ENCODE measurements at places on chromosomes 3 and 15.

- DNase-seq: peak; percentile 10
These were observed 28.4 kb upstream of the SLC2A2 start for GRCh38 chr3:171054921-171055320.

- DNase-seq: peak; percentile 65
These were observed 258.8 kb downstream of the PLOD2 start for GRCh38 chr3:145902166-145902565.

GRCh38 chr3:185152410-185153170 is at the start of gene C3orf70:
Gene C3orf70, minus strand, starts transcription at chr3:185153060. Its CDS starts 237 bp downstream, at chr3:185152823.
- DNase-seq: peak; percentile 49

GRCh38 chr3:25007974-25008658 is 419.9 kb upstream of the RARB start:
- DNase-seq: peak; percentile 59

DNA sequence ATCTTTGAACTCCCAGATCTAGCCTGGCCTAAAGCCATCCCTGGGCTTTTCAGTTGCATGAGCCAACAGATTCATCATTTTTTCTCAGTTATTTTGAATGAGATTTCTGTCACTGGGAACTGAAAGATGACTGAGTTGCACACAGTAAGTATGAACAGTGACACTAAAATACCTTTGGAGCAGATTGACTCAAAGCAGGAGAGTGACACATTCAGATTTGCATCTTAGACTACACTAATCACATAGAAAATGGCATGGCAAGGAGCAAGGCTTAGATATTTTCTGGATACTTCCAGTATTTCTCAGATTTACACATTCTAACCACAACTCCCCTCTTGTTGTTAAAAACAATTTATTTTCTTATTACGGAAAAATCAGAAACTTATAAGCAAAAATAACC is 32.8 kb downstream of the SEC62 start:
- no peak for DNase-seq

- DNase-seq: no peak
These were observed 135.0 kb upstream of the ONECUT1 start for GRCh38 chr15:52925130-52925529.

DNA sequence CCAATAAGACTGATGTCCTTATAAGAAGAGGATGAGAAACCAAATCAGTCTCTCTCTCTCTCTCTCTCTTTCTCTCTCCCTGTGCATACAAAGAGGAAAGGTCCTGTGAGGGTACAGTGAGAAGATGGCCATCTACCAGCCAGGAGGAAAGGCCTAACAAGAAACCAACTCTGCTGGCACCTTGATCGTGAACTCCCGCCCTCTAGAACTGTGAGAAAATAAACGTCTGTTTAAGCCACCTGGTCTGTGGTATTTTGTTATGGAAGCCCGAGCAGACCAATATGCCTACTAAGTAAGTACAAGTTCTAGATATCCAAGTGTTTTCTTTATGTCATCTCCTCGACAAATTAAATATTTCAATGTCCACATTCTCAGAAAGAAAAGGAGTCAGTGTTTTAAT is 44.9 kb upstream of the TMC3 start:
- DNase-seq: no peak

DNA sequence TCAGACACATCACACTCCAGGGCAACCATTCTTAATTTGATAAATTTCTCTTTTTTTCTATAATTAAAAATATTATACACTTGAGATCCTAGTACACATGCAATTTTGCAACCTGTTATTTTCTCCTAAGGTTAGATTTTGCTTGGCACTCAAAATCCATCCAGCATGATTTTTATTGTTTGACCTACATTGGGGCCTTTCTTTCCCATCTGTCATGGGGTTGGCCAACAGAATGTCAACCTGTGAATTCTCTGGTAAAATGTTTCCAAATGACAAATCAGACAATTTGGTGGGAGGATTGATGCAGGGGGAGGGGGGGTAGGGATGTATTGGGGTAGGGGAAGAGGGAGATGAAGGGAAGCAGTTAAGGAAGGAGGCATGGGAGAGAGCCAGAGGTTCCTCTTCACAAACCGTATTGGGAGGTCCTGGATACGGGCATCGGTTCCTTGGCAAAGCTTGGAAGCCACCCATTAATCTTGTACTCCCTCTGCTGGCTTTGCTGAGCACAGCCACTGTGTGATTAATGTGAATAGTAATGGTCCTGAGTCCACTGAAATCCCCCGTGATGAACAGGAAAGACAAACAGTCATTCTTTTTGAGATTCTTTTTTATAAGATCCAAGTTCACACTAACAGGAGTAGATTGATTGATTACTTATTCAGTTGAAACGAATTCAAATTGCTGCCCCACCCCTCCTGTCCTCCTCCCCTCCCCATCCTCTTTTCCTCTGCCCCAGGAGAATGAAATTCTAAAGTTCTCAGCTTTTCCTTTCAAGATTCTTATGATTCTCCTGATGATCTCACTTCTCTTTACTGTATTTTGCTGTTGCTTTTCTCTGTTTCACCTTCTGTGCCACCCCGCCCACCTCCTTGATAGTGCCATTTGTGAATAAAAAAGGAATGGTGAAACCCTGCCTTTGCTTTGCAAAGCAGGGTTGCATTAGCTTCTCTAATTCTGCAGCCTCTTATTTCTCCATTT is 82.2 kb upstream of the SLC25A26 start:
- peak; percentile 48 for DNase-seq

- peak; percentile 44 for DNase-seq
These were observed 187.2 kb downstream of the CADPS start for GRCh38 chr3:62688050-62688449.

GRCh38 chr15:52421029-52421428 is 107.7 kb downstream of the MYO5A start:
- DNase-seq: no peak

- DNase-seq: no peak
These were observed 9.3 kb downstream of the GLDN start for GRCh38 chr15:51350723-51351122.

- DNase-seq: no peak
These were observed 35.4 kb downstream of the CCDC191 start for GRCh38 chr3:114020907-114021306.

DNA sequence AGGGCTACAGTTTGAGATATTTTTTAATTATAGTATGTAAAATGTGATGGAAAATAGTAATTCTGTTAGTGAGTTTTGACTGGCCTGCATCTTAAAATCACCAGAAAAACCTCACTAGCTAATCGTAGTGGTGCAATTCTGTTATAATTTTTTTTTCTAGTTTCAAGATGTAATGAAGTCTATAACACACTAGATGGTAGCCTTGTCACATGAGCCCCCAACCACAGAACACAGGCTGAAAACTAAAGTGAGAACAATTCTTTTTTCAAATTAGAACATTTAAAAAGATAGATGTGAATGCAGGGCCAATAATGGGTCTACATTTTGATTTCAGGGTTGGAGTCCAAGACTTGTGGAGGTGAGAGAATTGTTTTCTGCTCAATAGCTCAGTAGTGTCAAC is 83.3 kb upstream of the KCNH8 start:
- no peak for DNase-seq

GRCh38 chr3:47872916-47873315 is 70.0 kb downstream of the DHX30 start:
- no peak for DNase-seq

- DNase-seq: no peak
These were observed 108.2 kb downstream of the TP63 start for GRCh38 chr3:189739378-189739777.

GRCh38 chr15:62046078-62046743 is 14.0 kb downstream of the VPS13C start:
- no peak for DNase-seq

DNA sequence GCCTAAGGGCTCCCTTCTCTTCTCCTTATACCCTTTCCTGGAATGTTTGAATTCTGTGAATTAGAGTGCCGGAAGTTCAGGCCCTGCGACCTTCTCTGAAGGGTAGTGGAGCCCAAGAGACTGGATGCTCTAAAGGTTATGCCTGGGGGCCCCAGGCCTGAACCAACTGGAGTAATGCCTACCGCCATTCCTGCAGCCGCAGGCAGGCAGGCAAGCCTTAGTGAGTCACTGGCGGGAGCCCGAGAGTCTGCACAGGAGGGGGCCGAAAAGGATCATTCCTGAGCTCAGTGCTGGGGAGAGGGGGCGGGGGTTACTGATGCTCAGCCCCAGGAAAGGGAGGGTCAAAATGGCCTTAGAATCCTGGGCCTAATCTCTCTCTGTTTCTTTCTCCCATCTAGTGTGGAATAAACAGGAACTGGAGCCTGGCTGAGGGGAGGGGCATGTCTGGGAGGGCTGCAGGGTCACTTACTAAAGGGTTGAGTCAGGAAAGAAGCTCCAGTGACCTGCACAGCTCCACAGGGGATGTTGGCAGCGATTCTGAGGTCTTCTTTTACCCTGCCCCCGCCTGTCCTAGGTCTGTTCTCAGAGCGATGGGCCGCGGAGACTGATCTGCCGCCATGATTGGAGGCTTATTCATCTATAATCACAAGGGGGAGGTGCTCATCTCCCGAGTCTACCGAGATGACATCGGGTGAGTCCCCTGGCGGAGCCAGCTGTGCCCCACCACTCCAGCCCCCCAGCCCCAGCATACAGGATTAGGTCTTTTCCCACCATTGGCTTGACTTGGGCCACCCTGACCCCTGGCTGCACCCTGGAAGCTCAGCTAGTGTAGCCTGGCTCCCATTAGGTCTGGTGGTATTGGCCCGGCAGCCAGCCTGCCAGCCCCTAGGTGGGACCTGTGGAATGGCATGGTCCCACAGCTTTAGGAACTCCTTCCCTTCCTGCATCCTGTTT is 2.0 kb downstream of the AP2M1 start:
- DNase-seq: peak; percentile 90

GRCh38 chr3:48370333-48370713 is 1.7 kb upstream of the FBXW12 start:
- no peak for DNase-seq

DNA sequence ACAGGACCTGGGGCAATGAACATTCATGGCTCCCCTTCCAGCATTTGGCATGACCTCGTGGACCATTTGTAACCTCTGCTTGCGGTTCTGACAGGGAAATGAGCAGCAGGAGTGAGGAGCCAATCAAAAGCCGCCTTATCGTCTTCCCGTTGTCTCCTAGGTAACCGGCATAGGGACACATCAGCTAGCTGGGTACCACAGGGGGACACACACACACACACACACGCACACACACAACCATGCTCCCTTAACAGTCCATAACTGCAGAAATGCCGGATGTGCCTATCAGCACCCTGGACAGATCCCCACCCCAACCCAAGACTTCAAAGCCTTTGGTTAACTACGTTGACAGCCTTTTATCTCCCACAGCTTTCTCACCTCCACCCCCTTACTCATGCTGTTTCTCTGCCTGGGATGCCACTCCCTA is 53.4 kb upstream of the CCDC174 start:
- peak; percentile 28 for DNase-seq

DNA sequence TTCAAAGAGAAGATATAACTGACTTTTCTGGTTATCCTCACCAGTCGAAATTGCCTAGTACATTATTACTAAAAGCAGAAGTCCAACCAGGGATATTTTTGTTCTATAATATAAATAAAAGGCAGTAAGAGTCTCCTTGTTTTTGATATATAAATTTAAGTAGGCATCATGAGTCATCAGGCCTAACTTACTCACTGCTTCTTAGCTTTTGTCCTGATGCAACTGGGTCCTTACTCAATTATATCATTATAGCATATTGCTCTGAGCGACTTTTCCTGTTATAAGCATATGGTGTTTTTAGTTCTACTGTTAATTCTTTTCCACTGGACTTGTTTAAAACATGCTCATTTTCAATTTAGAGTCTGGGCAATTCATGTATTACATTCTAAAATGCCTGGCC is 910.1 kb downstream of the MCTP2 start:
- peak; percentile 26 for DNase-seq

DNA sequence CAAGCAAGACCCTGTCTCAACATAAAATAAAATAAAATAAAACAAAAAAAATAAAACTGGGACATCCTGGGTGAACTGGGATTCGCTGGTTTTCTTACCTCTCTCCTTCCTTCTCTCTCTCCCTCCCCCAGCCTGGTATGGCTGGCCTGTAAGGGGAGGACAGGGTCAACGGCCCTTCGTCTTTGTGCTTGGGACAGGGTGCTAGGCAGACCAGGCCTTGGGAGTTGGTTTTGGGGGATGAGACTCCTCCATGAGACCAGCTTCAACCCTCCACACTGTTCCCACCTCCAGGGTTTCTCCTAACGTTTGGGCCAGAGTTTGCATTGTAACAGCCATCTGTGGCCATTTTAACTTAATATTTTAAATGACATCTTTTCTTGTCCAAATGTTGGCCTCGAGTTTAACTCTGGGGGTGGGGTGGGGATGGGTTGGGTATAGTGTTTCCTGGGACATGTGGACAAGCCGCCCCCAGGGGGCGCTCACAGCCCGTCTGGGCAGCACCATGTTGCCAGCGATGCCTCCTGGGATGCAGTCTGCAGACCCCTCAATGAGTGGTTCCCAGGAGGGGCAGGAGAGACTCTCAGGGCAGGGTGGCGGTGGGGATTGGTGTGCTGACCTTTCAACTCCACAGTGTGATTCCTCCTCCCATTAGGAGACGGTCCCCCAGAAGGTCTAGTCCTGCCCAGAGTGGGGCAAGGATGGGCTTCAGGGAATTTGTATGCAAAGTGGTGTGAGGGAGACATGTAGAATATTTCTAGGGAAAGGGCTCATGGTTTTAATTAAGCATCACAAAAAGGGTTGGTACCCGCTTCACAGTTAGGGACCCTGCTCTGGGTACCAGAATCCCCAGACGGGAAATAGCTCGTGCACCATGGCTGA is 37.7 kb upstream of the LCTL start:
- no peak for DNase-seq

DNA sequence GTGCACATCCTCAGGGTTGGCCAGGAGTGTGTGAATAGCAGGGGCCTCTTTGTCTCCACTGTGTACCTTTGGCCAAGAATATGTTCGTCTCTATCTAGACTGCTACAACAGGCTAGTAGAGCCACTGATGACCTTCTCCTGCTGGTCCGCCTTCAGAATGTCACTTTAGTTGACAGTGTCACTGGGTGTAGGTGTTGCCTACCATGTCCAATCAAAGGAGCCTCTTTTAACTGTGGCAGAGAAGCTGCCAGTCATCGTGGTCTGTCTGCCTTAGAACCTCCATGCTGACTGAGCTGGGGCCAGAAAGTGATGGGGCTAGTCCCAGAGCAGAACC is 40.1 kb downstream of the OXSR1 start:
- no peak for DNase-seq

- peak; percentile 83 for DNase-seq
These were observed 609.7 kb downstream of the MCTP2 start for GRCh38 chr15:94840794-94841783.
